ENCODE measurements at places on chromosomes 11 and 22.

DNA sequence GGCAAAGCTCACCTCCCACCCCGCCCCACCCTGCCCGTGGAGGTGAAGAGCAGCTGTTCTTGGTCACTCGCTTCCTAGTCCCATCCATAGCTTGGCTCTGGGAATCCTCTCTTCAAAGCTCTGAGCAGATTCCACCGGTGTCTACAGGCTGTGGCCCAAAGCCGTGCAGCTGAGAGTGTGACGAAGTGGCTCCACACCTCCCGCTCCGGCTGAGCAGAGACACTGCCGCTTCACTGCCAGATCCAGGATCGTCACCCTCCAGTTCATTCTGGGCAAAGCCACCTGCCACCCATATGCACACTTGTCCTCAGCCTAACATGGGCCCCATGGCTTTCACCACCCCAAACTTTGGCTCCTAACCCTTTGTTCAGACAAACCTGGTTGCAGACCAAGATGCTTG lies 532.9 kb upstream of the B3GAT1 start:
- DNase-seq, result no peak

GRCh38 chr22:29032014-29032475 lies 29.6 kb downstream of the C22orf31 start:
- no peak for DNase-seq

DNA sequence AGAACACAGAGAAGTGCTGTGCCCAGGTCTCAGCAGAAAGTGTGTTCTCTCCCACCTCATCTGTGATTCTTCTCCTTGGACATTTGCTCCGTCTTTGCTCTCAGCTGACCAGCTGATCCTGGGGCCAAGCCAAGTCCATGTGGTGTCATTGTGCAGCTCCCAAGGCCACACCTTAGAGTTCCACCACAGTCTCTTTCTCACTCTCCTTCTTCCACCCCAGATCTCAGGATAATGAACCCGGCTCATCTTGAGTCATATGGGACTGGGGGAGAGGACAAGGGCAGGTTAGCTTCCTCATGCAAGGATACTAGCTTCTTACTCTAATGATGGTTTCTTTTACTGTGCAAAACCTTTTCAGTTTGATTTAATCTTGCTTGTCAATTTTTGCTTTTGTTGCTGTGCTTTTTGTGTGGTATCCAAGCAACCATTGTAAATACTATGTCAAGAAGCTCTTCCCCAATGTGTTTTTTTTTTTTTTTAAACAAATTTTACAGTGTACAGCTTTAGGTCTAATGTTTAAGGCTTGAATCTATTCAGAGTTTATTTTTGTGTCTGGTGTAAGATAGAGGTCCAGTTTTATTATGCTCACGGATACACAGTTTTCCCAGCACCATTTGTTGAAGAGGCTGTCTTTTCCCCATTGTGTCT lies 75.0 kb upstream of the OR4B1 start:
- DNase-seq, result no peak

DNA sequence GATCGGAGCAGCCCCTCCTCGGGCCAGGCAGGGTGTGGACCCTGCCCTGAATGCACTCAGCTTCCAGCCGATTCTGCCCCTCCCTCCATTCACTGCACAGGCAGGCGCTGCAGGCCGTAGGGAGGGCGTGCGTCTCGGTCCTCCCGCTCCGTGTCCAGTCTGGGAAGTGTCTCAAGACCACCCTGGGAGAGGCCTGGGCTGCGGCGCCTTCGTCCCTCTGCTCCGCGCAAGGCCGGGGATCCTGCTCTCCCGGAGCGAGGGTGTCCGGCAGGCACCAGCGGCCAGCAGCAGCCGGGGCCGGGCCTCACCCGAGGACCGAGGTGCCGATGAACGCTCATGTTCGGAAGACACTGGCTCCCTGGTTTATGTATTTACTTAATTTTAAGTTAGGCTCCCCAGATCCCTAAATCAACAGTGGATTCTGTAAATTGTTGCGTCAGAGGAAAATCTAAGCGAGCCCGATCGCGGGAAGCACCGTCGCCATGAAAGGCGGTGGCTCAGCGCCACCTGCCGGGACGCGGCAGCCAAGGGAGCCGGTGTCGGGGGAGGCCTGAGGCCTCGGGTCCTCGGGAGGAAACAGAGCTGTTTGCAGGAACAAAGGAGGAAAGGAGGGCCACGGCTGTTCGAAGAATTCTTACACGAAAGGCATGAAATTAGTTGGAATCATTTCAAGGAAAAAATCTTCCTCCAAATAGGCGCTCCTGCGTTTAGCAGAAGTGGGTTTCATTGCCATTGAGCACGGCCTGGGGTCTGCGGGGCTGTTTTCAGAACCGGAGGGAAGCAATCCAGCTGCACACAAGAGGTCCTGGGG lies 195.3 kb downstream of the BRD1 start:
- no peak for DNase-seq

DNA sequence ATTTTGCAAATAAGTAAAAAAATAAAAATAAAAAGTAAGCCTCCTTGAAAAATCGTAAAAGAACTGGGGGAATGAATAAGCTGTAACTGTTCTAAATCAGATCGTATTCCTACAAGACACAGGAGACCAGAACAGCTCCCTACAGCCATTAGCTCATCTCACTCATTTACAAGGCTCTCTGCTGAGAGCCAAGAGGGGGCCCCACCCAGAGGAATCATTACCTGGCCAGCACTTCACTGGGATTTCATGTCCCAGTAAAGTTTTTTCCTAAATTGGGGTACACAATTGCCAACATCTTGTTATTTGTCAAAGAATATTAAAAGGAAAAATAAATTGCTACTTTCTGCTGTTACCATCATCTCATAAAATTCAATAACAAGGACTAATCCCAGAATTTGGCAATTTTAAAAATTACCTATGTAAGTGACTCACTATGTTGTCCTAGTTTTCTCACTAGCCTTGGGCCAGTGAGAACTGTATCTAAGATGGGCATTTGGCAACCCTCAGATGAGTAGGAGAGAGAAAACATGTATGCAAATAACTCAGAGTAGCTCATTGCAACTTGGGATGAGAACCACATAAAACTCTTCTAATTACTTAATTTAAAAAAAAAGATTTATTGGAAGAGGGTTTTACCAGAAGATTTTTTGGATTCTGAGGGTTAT lies 18.4 kb upstream of the SMTN start:
- no peak for DNase-seq

GRCh38 chr11:60378354-60378753 lies at the start of gene MS4A7:
MS4A7 (plus strand) TSS chr11:60378532; CDS start chr11:60383142, 4,610 bp downstream.
- no peak for DNase-seq

DNA sequence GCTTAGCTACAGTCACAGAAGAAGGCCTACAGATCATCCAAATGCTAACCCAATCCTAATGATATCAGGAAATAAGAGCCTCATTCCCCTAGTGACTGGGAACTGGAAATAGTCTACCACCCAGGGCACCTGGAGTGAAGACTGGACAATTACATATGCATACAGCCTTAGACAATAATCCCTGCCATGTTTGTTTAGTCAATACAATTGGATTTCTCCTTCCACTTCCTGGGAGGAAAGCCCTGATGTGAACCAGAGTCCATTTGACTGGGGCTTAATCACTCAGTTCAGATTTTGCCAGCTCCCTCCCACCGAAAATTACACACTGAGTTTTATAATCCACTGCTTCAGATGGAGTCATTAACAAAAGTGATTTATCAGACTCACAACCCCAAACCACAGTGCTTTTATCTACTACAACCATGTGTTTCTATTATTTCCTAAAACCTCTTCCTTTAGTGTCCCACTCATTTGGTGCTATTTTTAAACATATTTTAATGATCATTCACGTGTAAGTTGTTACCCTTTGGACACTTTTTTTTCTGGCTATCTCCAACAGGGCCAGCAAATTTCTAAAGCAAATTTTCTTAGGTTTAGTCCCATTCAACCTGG lies 29.9 kb downstream of the CWF19L2 start:
- no peak for DNase-seq

GRCh38 chr11:92627615-92628256 lies 341.7 kb upstream of the MTNR1B start:
- no peak for DNase-seq

GRCh38 chr11:10998674-10999073 lies 140.8 kb upstream of the ZBED5 start:
- DNase-seq, result no peak

Measured in NCI-H524 treated with DMSO at 0.1 percent for 48 hours (cell line).